ENCODE measurements at places on chromosomes 4 and X.
A peak's percentile ranks its signal among the peaks of the same experiment; 100 is the strongest.

GRCh38 chr4:172785613-172786012 lies 383.0 kb upstream of the GALNT7 start:
- no peak for DNase-seq

- DNase-seq = no peak
These were observed 1.4 kb downstream of the PRKG2 start for GRCh38 chr4:81213671-81214070.

DNA sequence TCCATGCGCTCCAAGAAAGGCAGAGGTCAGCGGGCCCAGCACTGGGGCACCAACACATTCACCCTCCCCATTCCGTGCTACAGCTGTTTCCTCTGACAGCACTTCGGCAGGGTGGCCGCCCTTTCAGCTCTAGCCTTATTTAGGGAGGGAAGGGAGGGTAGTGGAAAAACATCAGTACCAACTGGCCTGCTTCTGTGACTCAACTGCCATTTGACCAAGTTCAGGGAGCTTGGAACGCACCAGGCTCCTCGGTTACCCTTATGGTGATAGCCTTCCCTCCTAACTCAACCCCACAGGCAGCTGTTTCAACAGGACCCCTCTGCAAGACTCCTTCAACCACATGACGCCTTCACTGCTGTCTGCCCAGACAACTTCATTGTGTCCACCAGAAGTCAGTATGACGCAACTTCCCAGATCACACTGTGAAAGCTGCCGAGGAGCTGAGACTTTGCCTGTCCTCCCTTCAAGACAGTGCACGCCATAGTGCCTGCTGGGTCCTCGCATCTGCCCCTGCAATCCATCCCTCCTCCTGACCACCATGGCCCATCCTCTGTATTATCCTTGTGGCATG lies 132.2 kb downstream of the AFAP1 start:
- DNase-seq = no peak

GRCh38 chrX:108584617-108585211 lies 145.1 kb downstream of the COL4A5 start:
- peak; percentile 2 for DNase-seq

DNA sequence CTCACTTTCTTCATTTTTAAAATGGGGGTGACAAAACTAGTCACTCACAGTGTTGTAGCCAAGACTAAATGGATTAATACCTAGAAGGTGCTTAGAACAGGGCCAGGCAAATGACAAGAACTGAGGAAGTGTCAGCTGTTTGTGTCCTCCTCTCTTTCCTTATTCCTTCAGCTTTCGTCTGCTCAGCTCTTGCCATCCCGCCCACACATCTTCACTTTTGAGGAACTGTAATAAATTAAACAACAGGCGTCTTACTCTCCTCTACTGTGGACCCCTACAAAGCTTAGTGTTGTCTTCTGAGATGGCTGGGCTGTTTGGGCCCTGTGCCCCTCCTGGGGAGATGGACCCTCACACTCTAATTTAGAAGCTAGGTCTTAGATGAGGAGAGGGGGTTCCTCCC lies 2.7 kb downstream of the HPSE start:
- DNase-seq = no peak

DNA sequence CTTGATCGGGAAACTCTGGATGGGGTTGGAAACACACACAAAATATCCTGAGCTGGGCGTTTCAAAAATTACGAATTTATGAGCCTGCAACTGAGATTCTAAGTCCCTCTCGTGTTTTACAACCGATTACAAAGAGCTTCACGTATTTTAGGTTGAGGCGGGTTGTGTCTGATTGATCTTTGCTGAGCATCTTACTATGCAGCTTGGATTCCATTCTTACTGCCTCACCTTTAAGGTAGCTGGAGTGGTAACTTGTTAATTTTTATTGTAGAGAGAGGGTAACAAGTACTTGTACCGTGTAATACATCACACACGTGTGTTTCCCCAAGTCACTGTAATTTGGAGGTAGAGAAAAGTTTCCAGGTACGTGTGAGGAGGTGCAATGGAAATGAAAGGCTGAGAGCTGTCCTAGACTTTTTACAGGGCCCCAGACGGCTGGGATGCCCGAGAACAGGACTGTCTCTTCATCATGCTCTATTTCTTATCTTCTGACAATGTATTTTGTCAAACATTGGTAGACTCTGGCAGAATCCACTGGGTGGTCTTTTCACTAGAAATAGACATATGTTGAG lies 97.8 kb upstream of the TENM3 start:
- DNase-seq = no peak

DNA sequence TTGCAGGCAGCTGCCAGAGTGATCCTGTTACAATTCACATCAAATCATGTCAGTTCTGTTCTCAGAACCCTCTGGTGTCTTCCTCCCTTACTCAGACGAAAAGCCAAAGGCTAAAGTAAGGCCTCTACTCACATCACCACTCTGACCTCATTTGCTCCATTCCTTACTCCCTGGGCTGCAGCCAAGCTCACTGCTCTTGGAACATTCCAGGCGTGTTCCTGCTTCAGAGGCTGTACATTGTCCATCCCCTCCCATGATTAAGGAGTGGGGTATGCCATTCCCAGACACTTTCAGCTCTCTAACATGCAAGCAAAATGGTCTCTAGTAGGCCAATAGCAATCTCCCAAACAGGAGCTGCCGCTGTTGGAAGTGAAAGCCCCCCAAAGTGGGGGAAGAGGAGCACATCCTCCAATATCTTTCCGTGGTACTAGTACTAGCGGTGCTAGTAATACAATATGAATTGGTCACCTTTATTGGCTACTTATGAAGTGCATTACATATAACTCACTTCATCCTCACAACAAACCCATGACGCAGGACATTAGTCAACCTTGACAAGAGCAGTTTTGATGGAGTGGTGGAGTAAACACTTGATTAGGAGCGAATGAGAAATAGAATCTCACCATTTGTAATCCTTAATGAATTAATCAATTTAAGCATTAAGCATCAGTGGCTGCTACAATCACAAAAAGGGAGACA lies 15.0 kb downstream of the GAB3 start:
- DNase-seq = no peak

GRCh38 chrX:11064851-11065600 lies 46.1 kb upstream of the HCCS start:
- no peak for DNase-seq

DNA sequence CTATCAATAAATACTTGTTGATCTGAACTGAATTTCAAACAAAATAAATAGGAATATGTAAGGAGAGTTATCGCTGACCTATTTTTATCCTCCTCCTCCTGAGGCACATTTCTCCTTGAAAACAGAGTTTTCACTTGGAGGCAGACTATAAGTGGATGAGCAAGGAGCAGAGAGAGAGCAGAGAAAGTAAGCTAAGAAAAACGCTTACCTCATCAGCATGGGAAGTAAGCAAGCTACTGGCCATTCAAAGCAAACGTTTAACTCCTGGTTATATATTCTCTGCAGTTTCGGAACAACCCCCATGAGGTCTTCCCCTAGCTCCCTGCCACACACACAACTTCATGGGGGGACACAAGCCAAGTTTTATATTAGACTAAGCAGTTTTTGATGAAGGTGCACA lies 13.2 kb downstream of the ZDHHC9 start:
- no peak for DNase-seq

- no peak for DNase-seq
These were observed 24.2 kb upstream of the VSIG1 start for GRCh38 chrX:108020631-108021030.

GRCh38 chr4:80196259-80196921 lies 913 bp upstream of the PRDM8 start:
- DNase-seq = peak; percentile 75

DNA sequence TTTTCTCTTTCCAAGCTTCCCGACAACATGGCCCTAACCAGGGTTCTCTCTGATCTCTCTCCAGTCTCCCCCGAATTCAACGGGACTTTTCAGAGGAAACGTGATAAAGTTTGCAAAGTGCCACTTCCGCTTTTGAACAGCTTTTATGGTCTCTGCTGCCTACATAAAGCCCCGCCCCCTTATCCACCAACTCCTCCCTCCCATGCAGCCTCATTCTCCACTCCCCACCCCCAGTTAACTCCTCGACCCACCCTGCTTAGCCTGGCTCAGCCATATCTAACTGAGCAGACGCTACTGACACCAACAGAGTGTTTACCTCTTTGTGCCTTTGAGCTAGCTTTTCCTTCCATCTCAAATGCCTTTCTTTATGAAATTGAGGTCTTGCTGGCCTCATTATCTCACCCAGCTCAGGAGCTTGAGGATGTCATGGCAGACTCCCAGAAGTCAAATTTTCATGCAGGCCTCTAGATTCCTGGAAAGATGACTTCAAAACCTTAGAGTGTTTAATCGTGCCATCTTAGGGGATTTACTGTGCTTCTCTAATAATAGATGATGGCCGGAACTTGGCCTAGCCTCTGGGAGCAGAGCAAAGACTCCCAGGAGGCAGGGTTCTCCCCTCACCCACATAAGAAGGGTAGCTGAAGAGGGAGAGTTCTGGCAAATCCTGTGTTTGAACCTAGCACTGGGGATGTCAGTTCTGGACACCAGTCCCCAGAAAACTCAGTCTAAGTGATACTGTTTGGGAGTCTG lies 606.0 kb downstream of the BCOR start:
- no peak for DNase-seq

DNA sequence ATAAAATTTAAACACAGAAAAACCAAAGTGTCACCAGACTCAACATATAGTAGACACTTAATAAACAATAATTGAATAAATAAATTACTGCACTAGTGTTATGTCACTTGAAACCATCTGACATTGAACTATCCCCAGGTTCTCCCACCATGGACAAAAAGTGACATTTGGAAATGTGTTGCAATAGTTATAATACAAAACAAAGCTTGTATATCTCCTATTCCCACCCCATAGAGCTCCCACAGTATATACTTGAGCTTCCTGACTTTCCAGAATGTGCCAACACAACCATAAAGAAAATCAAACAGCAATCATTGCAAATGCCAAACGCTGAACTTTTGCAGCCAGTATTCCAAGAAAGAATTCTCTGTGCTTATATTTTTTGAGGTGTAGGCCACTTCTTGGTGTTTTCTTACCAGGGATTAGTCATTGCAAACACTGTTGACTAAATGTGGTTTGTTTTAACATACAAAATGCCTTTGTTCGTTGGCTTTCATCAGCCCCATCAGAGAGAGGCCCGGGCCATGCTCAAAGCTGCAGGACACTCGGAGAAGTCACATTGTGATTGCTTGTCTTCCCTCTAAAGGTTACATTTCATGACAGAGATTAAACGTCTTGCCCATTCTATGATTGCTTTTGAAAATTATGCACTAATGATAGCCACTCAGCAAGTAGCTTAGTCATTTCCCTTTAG lies 33.8 kb downstream of the PPARGC1A start:
- no peak for DNase-seq

DNA sequence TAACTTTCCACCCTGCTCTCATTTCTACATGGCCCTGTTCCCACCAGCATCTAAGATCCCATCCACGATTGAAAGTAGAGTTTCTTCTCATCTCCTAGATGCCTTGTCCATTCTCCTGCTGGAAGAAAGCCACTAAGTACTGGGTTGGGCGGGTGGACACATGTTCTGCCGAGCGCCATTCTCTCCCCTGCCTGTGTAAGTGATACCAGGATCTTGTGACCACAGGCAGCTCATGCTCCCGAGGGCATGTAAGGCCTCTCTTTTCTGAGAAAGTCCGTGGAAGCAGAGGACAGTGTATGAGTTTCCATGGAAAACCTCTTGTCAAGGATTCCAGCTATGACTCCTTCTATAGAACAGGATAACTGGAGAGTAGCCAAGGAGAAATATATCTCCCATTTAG lies 3.3 kb upstream of the SLC25A4 start:
- DNase-seq = no peak

DNA sequence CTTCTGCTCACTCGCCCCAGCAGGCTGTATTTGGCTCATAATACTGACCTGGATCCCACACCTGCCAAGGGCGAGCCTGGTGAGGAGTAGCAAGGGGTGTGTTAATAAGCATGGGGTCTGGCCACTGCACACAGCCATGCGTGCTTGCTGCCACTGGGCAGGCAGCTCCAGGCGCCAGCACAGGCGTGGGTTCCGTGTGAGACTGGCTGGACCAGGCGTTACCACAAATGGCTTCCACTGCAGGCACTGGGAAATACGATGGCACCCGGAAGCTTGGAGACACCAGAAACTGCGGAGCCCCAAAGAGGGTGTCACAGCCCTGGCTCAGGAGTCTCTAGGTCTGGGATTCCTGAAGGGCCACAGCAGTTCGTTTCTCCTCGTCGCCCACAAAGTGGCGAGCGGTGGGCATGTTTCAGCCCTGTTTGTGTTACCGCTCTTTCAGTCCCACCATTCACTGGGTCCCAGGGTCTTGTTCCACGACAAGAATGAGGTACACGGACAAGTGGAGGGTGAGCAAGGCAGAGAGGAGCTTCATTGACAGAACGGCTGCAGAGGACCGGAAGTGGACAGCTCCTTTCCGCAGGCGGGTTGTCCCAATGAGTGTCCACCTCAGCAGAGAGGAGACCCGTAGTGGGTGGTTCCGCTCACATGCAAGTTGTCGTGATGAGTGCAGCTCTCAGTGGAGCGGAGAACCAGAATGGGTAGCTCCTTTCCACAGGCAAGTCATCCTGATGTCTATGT lies 428.9 kb downstream of the EPHA5 start:
- DNase-seq = no peak

GRCh38 chrX:114889481-114889880 lies 127.9 kb downstream of the IL13RA2 start:
- DNase-seq = no peak

GRCh38 chr4:71814433-71814832 lies 30.6 kb upstream of the GC start:
- no peak for DNase-seq

GRCh38 chr4:24440765-24441164 lies 143.6 kb downstream of the DHX15 start:
- no peak for DNase-seq

DNA sequence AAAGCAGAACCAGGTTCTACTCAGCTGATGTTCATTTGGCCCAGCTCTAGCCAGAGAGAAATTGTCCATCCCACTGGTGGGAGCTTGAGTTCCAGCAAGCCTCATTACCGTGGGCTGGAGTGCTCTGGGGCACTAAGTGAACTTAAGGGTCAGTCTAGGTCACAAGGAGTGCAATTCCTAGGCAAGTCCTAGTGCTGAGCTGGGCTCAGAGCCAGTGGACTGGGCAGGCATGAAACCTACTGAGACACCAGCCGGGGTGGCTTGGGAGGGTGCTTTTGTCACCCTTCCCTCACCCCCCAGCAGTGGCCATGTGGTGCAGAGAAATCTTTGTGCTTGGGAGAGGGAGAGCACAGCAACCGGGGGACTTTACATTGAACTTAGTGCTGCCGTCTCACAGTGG lies 39.4 kb downstream of the GSX2 start:
- DNase-seq = no peak

- no peak for DNase-seq
These were observed 49.2 kb upstream of the FAM9C start for GRCh38 chrX:13093529-13094140.

- DNase-seq = no peak
These were observed 11.3 kb upstream of the RBMXL3 start for GRCh38 chrX:115177932-115178331.

- no peak for DNase-seq
These were observed 50.7 kb upstream of the KIT start for GRCh38 chr4:54607067-54607466.

- peak; percentile 42 for DNase-seq
These were observed 88.8 kb downstream of the SORCS2 start for GRCh38 chr4:7280926-7281690.

Measured in retina (tissue), 1 donor.